Hematopoietic multipotent progenitor cell treated with erythropoietin and hydrocortisone succinate and interleukin-3 and kit ligand, for 4 days (in vitro differentiated cells): ENCODE measurements at places on chromosomes 3 and 15.
A peak's percentile ranks its signal among the peaks of the same experiment; 100 is the strongest.

DNA sequence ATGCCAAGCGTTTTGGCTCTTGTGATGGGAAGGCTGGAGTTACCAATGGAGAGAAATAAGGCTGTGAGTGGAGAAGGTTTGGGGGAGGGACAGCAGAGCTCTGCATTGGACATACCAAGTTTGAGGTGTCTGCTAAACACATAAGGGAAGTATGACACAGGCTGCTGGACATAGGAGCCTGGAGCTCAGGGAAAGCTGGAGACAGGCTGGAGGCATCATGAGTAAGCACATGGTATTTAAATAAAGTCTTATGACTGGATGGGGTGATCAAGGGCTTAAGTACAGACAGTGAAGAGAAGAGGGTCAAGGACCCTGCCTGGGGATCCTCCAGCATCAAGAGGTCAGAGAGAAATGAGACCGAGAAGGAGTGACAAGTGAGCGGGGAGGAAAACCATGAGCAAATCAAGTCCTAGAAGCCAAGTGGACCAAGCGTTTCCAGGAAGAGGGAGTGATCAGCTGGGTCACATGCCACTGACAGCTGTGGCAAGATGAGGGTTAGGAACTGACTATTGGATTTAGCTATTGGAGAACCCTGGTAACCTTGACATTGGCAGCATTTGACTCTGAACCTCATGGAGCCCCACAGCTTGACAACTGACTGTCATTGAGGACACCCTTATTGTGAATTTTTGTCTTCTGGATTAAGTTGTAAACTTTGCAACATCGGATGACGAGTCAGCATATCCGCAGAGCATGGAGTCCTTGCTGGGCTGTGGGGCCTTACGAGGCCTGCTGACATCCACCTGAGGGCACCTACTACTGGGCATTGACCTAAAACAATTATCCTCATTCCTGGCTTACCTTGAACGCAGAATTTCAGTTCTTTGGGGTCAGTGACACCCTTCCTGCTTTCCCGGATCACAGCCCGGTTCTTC is 78.7 kb upstream of the ETV5 start:
- no peak for DNase-seq

DNA sequence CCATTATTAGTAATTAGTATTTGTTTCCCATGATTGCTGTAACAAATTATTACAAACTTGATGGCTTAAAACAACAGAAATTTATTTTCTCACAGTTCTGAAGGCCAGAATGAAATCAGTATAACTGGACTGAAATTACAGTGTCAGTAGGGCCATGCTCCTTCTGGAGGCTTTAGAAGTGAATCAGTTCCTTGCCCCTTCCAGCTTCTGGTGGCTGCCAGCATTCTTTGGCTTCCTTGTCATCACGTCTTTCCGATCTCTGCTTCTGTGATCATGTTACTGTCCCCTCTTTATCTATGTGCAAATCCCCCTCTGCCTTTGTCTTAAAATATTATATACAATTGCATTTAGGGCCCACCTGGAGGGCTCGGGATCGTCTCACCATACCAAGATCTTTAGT is 92.0 kb downstream of the FOXB1 start:
- DNase-seq, result no peak

GRCh38 chr3:108946292-108947285 is 7.1 kb downstream of the GUCA1C start:
- DNase-seq, result no peak

- DNase-seq, result no peak
Measured at GRCh38 chr3:71562938-71563337, 20.6 kb downstream of the FOXP1 start.

DNA sequence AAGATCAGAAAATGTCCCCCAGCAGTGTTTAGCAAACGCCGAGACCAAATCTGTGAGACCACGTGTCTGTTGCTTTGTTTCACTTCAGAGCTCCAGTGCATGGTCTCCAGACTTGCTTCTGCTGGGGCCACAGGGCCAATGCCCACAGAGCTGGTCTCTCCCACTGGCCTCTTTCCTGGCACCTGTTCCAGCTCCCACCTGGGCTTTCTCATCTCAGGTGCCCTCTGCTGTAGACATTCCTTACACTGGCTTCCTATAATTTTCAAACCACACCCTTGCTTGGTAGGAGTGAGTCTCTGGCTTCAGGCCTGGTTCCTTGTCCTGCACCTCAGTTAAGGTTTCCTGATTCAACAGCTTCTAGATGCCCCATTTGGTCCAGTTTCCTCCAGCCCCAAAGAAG is 243.1 kb downstream of the ADAMTS17 start:
- DNase-seq, result no peak

- DNase-seq, result no peak
Measured at GRCh38 chr3:60829058-60829457, 422.2 kb downstream of the FHIT start.

DNA sequence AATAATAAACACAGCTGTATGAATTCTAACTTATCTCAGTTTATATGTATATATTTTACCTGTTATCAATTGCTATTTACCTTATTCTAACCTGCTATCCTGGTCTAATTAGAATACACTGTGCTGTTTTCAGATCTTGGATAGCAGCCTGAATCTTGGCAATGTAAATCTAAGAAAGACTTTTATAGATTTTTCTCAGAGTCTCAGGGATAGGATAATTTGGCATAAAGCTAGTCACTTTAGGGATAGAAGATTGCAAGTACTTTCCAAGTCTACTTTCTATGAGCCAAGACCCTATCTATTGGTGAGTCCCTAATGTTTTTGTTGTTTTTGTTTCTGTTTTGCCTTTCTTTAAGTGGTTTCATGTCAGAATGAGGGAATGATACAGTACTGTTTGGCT is 695.7 kb downstream of the NAALADL2 start:
- DNase-seq, result no peak

DNA sequence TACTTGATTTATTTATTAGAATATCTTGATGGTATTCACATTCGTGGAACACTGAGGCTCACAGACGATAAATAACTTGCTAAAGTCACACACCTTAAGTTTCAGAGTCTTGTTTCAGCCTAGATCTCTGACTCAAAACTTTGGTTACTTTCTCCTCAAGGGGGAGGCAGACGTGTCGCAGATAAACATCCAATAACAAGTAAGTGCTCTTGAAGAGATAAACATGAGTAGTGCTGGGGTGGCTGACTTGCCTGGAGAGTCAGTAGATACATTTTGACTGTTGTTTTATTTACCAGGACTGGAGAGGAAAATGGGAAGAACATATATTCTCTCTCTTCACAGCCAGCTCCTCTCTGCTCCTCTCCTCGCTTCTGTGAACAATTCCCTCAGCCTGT is 31.3 kb downstream of the FBXO45 start:
- peak; percentile 51 for DNase-seq

- DNase-seq, result no peak
Measured at GRCh38 chr3:190004656-190005055, 116.0 kb downstream of the P3H2 start.

DNA sequence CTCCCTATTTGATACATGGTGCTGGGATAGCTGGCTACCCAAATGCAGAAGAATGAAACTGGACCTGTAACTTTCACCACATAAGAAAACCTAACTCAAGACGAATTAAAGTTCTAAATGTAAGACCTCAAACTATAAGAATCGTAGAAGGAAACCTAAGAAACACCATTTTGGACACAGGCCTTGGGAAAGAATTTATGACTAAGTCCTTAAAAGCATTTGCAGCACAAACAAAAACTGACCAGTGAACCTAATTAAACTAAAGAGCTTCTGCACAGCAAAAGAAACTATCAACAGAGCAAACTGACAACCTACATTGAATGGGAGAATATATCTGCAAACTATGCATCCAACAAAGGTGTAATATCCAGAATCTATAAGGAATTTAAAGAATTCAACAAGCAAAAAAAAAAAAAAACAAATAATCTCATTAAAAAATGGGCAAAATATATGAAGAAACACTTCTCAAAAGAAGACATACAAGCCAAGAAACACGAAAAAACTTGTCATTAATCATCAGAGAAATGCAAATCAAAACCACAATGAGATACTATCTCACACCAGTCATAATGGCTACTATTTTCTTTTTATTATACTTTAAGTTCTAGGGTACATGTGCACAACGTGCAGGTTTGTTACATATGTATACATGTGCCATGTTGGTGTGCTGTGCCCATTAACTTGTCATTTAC is 37.0 kb downstream of the HDGFL3 start:
- no peak for DNase-seq

DNA sequence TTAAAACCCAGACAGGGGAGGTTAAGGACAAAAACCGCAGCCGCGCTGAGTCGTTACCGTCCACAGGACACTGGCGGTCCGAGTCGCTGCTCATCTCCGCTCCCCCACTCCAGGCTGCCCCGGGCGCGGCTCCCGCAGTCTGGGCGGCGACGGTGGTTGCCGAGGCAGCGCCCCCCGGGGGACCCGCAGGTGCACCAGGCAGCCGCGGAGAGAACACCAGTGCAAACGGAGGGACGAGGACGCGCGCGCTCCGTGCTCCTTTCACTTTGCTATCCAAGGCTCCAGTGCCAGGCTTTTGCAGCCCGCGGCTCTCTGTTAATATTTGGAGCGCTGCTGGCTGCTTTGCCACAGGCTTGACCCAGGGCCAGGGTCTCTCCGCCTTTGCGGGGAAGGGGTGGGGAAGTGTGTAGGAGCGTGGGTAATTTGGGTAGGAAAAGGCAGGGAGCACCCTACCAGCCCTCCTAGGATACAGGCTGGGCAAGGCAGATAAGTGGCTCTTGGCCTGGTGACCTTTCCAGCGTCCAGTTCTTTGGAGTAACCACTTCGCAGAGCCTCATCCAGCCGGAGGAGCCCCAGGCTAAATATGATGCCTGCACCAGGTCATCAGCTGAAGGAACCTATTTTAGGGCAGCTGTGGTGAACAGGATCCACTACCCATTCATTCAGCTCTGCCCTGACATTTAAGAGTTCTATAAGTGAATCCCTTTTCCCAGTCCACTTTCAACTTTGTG is at the start of gene GADL1:
Gene GADL1 (minus strand): TSS at position 141 of the 731 bp plus-strand sequence. CDS start 47 bp downstream, at position 94.
- peak; percentile 51 for DNase-seq

DNA sequence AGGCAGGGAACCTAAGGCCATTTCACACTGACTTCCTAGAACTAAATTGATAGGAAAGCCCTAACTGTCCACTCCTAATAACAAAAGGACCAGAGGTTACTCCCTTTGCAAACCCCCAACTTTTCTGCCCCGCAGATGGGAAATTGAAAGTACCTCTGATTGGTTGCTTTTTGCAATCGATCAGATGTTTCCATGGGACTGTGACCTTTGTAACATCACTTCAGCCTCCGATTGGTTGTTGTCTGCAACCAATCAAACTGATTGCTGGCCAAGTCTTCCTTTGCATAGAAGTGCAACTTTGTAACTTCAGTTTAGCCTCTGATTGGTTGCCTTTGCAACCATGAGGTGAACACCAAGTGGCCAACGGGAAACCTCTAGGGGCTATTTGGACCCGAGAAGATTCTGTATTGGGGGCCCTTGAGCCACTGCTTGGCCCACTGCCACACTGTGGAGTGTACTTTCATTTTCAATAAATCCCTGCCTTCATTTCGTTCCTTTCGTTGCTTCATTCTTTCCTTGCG is 11.3 kb upstream of the KNL1 start:
- peak; percentile 49 for DNase-seq

DNA sequence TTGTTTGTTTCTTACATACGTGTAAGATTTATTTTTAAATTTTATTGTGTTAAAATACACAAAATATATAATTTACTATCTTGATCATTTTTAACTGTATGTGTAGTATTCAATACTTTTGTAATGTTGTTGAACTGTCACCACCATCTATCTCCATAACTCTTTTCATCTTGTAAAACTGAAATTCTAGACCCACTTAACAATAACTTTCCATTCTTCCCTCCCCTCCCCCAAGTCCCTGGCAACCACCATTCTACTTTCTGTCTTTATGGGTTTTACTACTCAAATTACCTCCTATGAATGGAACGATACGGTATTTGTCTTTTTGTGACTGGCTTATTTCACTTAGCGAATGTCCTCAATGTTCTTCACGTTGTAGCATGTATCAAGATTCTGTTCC is 262.1 kb upstream of the CHRM5 start:
- DNase-seq, result no peak

- peak; percentile 42 for DNase-seq
Measured at GRCh38 chr3:13068269-13069010, 4.8 kb downstream of the IQSEC1 start.

- no peak for DNase-seq
Measured at GRCh38 chr3:159252274-159252673, 450.4 kb downstream of the MFSD1 start.

DNA sequence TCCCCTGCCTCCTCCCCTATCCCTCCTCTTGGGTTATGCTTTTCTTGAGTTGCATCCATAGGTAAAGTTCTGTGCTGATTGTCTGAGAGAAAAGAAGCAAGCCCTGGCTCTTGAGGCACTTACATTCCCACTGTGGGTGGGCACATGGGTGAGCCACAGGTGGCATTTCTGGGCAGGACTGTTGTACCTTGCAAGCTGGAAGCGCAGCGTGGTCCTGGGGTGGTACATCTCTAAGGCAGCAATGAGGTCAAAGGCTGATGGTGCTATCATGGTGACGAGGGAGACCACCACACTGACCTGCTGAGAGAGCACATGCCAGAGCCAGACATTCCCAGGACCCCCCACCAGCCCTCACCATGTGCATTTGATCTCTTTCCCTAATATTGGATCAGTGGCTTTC is 24.7 kb downstream of the TMC3 start:
- DNase-seq, result no peak

- no peak for DNase-seq
Measured at GRCh38 chr15:28003302-28004037, 95.6 kb downstream of the OCA2 start.

DNA sequence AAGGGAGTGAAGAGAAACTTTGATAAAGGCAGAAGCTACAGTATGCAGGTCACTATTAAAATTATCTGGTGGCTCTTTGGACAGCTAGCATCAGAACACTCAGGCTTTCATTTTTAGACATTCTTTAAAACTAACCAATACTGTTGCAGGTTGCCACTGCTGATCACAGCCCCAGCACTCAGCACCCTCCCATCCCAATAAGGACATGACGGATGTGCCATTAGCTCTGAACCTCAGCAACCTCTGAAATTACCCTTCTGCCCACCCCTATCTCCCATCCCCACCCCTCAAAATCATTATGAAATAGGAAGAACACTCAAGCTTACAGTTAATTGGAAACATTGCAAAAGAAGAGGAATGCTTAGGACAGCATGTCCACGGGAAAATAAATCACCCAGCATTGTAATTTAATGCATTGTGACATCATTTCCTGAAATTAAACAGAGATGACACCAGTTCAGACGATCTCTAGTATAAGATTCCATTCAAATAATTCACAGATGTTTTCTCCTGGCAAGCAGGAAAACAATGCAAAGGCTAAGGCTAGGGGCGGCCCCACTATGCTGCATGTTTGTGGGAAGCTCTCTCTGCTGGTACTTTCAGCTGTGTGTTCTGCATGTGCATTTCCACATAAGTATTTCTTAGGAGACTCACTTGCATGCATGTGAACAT is 71.6 kb downstream of the MEIS2 start:
- no peak for DNase-seq
